CD4-positive, alpha-beta T cell treated with Interleukin-4 for 1 hour (primary cell): ENCODE measurements at places on chromosomes 7 and 10.

GRCh38 chr10:33180390-33180789 lies 154.1 kb downstream of the NRP1 start:
- DNase-seq: no peak

GRCh38 chr7:140923358-140924006 lies 1.2 kb downstream of the BRAF start:
- no peak for DNase-seq

DNA sequence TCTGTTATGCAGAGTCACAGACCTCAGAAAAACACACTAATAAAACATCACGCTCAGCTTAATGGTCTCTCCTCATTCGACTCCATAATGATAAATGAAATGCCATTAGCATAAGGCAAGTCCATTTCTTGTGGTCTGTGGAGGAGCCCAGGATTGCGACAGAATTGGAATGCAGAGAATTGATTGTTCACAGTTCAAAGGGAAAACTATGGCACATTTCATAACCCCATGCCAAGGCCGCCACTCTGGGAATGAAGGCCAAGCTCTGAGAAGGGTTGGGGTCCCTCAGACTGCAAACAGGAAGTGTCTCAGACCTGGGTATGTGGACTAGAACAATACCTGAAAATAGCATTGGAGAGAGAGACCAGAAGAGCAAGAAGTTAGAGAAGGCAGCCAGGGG lies 398.9 kb downstream of the ADRA2A start:
- no peak for DNase-seq

DNA sequence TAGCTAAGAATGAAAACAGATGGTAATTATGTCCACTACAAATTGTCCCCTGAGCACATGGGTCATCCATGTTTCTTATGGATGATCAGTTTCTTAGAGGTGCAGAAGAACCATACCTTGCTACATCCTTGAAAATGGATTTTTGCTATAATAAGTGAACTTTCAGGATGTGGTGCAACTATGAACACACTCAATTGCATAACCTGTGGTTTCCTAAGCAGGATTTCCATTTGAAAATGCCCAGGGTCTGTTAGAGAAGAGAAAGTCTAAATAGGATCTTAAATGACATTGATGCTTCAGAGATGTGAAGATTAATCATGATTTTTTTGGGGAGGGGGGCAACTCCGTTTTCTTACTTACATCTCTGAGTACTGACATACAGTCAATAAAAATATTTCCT lies 39.6 kb upstream of the CACNB2 start:
- DNase-seq: no peak

- DNase-seq: no peak
Measured at GRCh38 chr10:63700631-63701156, 179.5 kb downstream of the REEP3 start.

- DNase-seq: no peak
Measured at GRCh38 chr10:12469345-12469744, 120.0 kb downstream of the CAMK1D start.
